ENCODE measurements at places on chromosomes 4 and X.

DNA sequence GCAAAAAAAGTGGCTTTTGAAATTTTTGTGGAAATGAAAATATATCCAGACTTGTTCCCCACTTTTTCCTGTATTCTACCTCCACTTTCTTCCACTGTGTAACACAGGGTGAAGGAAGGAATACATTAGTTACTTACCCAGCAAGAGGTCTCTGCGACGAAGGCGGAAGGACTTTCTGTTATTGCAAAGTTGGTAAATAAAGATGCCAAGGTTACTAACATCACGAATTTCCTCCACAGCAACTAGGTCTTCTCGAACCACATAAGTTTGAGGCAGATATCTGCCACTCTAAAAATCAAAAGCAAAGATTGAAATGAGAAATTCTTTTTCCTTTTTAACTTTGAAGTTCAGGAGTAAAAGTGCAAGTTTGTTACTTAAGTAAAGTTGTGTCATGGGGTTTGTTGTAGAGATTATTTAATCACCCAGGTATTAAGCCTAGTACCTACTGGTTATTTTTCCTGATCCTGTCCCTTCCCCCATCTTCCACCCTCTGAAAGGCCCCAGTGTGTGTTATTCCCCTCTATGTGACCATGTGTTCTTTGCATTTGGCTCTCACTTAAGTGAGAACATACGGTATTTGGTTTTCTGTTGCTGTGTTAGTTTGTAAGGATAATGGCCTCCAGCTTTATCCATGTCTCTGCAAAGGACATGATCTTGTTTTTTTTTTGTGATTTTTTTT is 5.8 kb downstream of the ITM2A start:
- DNase-seq: no peak
- H3K4me3 ChIP-seq: no peak overlapping the region
- H3K27ac ChIP-seq: no peak overlapping the region
- H3K36me3 ChIP-seq: no peaks in the 10 kb centered on the region
- H3K27me3 ChIP-seq: peaks cover 11% of the 10 kb centered on the region

DNA sequence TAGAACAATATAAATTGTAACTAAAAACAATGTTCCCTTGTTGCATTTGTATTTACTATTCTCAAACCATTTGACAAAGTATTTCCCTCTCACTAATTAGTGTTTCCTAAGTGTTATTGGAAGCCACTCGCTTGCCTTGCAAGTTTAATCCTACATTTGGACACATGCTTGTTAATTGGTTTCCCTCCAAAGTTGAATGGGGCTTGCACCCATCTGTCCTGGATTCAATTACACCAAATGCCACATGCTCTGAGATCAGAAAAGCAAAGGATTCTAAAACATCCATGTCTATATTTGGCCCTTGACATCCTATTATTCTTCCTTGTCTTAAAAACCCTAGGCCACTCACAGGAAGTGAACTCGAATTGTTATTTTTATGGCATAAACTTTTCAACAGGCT is 146.6 kb downstream of the AMELX start:
- no peaks in the 10 kb centered on the region for H3K36me3 ChIP-seq
- no peaks in the 10 kb centered on the region for H3K27me3 ChIP-seq
- DNase-seq: no peak
- H3K4me1 ChIP-seq: peaks cover 6% of the 10 kb centered on the region
- H3K4me3 ChIP-seq: no peak overlapping the region

DNA sequence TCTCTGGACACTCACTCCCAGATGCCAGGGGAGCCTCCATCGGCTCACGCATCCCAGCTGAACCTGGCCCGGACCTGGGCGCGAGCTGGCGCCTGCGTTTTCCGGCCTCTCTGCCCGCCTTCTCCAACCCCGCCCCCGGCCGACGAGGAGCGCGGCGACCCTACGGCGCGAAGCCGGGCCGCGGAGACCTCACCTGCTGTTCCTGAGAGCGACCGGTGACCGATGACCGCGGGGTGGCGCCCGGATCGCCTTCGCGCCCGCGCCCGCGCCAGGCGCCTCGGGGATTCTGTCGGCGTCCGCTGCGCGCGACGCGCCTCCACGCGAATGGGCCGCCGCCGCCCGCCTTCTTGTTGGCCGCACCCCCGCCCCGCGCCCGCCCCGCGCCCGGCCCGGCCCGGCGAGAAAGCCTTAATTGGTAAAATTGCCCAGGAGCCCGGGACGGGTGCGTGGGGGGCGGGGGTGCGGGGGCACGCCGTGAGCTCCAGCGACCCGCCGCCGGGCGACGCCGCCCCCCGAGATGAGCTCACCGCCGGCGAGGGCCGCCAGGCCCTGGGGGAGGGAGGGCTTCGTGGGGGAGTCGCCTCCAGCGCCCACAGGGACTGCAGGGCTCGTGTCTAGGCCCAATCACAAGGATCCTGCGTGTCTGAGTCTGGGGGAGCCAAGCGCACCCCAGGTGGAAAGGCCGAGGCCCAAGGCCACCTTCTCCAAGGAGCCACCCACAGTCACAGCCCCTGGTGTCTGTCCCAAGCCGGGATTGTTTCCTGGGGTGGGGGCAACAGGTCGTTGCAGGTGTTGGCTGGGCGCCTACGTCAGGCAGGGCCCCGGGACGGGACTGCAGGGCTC is at the start of gene FLNA:
Gene FLNA, minus strand, starts transcription at position 322 of the 843 bp plus-strand sequence. CDS start 3,389 bp downstream, outside the sequence.
- DNase-seq: no peak
- H3K4me1 ChIP-seq: peaks cover 6% of the 10 kb centered on the region
- no peak within 1 kb of the TSS for H3K27ac ChIP-seq
- H3K27me3 ChIP-seq: peaks cover 8% of the 10 kb centered on the region
- peaks cover 4% of the 10 kb centered on the region for H3K36me3 ChIP-seq

DNA sequence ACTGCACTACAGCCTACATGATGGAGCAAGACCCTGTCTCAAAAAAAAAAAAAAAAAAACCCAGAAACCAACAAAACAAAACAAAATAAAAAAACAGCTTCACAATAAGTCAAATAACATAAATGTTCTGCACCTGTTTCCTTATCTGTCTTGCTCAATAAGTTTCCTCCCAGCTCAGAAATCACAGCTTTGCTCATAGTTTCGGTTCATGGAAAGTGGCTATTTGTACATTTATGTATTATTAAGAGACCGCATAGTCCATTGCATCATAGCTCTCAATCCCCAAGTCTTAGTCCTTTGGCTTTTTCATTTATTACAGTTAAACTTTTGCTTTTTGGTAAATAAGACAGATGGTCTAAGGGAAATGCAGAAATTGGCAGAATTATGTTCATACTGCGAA is 24.4 kb upstream of the CFAP299 start:
- no peaks in the 10 kb centered on the region for H3K4me1 ChIP-seq
- peaks cover 82% of the 10 kb centered on the region for H3K27me3 ChIP-seq
- no peaks in the 10 kb centered on the region for H3K36me3 ChIP-seq
- no peak overlapping the region for H3K4me3 ChIP-seq

- no peak overlapping the region for H3K27ac ChIP-seq
- no peak for DNase-seq
- no peak overlapping the region for H3K4me3 ChIP-seq
- H3K4me1 ChIP-seq: peaks cover 16% of the 10 kb centered on the region
- H3K27me3 ChIP-seq: no peaks in the 10 kb centered on the region
- H3K36me3 ChIP-seq: peaks cover 1% of the 10 kb centered on the region
These were observed 132.7 kb upstream of the TTC29 start for GRCh38 chr4:147078362-147078761.

- H3K27ac ChIP-seq: no peak overlapping the region
- H3K4me3 ChIP-seq: no peak overlapping the region
- H3K27me3 ChIP-seq: no peaks in the 10 kb centered on the region
- DNase-seq: no peak
These were observed 186.7 kb downstream of the TENM3 start for GRCh38 chr4:182429896-182430295.

- H3K27me3 ChIP-seq: no peaks in the 10 kb centered on the region
- peak overlapping the region; percentile 86 for H3K27ac ChIP-seq
These were observed 21.8 kb downstream of the TXLNG start for GRCh38 chrX:16807976-16808542.

DNA sequence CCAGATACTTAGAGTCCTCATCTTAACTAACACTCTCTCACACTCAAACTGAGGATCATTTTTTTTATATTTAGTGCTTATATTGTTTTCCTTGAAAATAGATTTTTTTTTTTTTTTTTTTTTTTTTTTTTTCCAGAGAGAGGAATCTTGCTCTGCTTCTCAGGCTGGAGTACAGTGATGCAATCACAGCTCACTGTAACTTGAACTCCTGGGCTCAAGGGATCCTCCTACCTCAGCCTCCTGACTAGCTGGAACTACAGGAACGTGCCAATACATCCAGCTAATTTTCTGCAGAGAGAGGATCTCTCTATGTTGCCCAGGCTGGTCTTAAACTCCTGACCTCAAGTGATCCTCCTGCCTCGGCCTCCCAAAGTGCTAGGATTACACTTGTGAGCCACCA is 650.3 kb upstream of the ATOH1 start:
- H3K27ac ChIP-seq: no peak overlapping the region
- H3K27me3 ChIP-seq: no peaks in the 10 kb centered on the region
- DNase-seq: no peak

DNA sequence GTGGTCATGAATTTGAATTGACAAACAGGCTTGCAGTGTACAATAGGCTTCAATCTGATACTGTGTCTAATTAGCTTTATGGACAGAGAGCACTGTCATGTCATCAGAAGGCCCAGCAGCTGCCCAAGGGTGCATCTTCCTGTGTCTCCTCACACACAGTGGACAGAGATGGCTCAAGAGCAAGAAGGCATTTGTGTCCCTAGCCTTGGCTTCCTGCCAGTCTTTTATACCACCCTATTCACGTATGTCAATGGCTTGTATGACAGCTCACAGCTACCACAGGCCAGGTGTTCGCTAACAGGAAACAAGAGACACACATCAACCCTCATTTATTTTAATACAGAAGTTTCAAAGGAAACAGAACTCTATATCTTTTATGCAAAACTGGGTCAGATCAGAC is 874.0 kb upstream of the AGA start:
- H3K36me3 ChIP-seq: peaks cover 5% of the 10 kb centered on the region
- DNase-seq: no peak
- H3K4me1 ChIP-seq: no peaks in the 10 kb centered on the region

DNA sequence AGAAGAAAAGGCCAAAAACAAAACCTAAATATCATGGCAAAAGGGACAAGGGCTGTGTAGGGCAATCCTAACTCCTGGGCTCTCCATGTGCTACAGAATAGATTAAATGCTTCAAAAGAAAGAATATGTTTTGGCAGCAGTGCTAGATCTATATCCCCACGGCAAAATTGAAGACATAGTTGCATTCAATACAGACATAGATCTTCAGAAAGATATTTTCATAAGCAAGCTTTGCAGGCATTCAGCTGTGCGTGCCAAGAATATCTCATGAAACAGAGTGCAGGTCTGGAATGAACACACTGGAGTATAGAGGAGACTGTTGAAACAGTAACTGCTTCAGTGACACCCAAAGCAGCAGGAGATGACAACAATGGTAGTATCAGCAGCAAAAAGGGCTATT is 1476.9 kb downstream of the ARAP2 start:
- H3K4me3 ChIP-seq: no peak overlapping the region
- H3K27me3 ChIP-seq: no peaks in the 10 kb centered on the region
- no peak for DNase-seq
- no peaks in the 10 kb centered on the region for H3K36me3 ChIP-seq
